Subcutaneous preadipocyte (primary cell): ENCODE measurements at places on chromosomes 7 and 10. TPM values are rescaled to one million over a fixed set of nuclear protein-coding genes. Genes with fewer than 3 reads are reported as not detected.

CAV2 gene
- total RNA-seq, result 91.5 and 105 TPM in 2 replicates

CHCHD3 gene
- 82.3 and 102 TPM in 2 replicates for total RNA-seq

SCART1 gene
- 1.1 and 1.6 TPM in 2 replicates for total RNA-seq

AKR1C8 gene
- not detected in 2 replicates for total RNA-seq

RAB19 gene
- not detected in 2 replicates for total RNA-seq

CREB5 gene
- total RNA-seq, result 21.3 and 34.8 TPM in 2 replicates

CYP26C1 gene
- under 0.01 TPM in 2 replicates for total RNA-seq

SLC26A5 gene
- not detected in 2 replicates for total RNA-seq

NEUROG3 gene
- total RNA-seq, result not detected in 2 replicates

TCERG1L gene
- not detected in 2 replicates for total RNA-seq

ZNF804B gene
- total RNA-seq, result not detected in 2 replicates

NUTM2E gene
- total RNA-seq, result under 0.01 TPM in 1 of 2 replicates, not detected in the other

C10orf62 gene
- 0.20 TPM in 1 of 2 replicates, not detected in the other for total RNA-seq

ASB10 gene
- total RNA-seq, result not detected in 2 replicates

PRLHR gene
- total RNA-seq, result not detected in 2 replicates

ASB4 gene
- not detected in 2 replicates for total RNA-seq

PRKAR1B gene
- 9.4 and 10.3 TPM in 2 replicates for total RNA-seq

PNLIPRP3 gene
- 0.37 and 1.2 TPM in 2 replicates for total RNA-seq

LYZL1 gene
- not detected in 2 replicates for total RNA-seq

VPS37D gene
- total RNA-seq, result 2.3 and 2.9 TPM in 2 replicates

FEZF1 gene
- total RNA-seq, result not detected in 2 replicates

HOGA1 gene
- total RNA-seq, result 2.5 and 2.6 TPM in 2 replicates

TMEM26 gene
- under 0.01 TPM in 1 of 2 replicates, not detected in the other for total RNA-seq

PPP1R3A gene
- total RNA-seq, result not detected in 2 replicates

LHFPL3 gene
- total RNA-seq, result not detected in 2 replicates

UCMA gene
- not detected in 2 replicates for total RNA-seq

NXPH1 gene
- total RNA-seq, result not detected in 2 replicates

GBF1 gene
- 33.1 and 47.7 TPM in 2 replicates for total RNA-seq

TET1 gene
- 4.4 and 4.5 TPM in 2 replicates for total RNA-seq
